NCI-H2107 (cell line): ENCODE measurements at places on chromosomes 5 and 9.
A peak's percentile ranks its signal among the peaks of the same experiment; 100 is the strongest.

- no peak for DNase-seq
Observed at GRCh38 chr5:132458651-132459030, 31.9 kb downstream of the IRF1 start.

GRCh38 chr5:61273279-61273975 lies 58.6 kb upstream of the ZSWIM6 start:
- no peak for DNase-seq

- no peak for DNase-seq
Observed at GRCh38 chr5:11640158-11640873, 263.9 kb downstream of the CTNND2 start.

GRCh38 chr9:35651956-35652828 lies 1.5 kb upstream of the SIT1 start:
- DNase-seq, result no peak

- no peak for DNase-seq
Observed at GRCh38 chr9:114210136-114210535, 54.8 kb downstream of the COL27A1 start.

- DNase-seq, result no peak
Observed at GRCh38 chr5:166594567-166594966, 1696.9 kb upstream of the WWC1 start.

GRCh38 chr5:82107267-82107666 lies 135.4 kb downstream of the ATG10 start:
- DNase-seq, result no peak

DNA sequence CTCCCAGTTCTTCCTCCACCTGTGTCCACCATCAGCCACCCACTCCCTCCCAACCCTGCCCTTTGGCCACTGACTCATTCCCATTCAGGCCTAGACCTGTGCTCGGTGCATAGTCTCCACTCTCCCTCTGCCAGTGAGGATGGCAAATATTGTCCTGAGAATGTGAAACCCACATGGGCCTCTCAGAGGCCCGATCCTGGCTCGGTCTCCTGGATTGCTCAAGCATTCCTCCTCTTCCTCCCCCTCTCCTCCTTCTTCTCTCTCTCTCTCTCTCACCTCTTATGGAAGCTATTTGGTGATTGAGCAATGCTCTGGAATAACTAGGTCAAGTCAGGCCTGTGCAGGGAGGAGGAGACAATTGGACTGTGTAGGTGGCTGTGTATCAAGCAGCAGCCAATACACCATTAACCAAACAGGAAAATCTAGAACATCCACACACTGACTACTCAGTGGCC lies 99.9 kb downstream of the KLF4 start:
- DNase-seq, result no peak

DNA sequence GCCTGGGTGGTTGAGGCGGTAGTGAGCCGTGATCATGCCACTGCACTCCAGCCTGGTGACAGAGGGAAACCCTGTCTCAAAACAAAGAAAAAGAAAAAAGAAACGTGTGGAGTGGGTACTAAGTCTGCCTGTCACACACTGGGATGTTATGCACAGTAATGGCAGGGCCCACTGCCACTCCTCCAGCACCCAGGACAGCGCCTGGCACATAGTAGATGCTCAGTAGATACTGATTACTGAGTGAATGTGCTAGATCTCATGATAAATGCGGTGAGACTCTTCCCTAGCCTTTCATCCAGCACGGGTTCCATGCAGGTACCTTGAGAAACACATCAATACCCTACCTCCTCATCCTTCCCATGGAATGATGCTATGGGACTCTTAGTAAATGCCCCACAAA lies 87.4 kb upstream of the HSPA9 start:
- DNase-seq, result no peak

DNA sequence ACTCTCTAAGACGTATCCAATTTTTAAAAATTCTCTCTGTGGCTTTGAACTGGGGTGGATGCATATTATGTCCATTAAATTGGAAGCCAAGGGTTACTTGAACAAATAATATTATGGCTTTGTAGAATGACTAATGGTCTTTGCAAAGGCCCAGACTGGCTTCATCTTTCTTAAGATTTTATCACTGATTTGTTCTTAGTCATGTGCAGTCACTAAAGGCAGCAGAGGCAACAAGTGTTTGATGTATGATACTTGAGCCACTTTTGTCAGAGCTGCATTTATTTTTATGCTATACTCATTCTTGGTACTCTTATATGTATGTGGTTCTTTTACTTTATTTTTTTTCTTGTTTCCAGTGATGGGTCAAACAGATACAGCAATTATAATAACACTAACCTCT lies 152.2 kb downstream of the NR2F1-AS1 start:
- no peak for DNase-seq

- no peak for DNase-seq
Observed at GRCh38 chr5:139747583-139748504, 47.8 kb upstream of the PSD2 start.

DNA sequence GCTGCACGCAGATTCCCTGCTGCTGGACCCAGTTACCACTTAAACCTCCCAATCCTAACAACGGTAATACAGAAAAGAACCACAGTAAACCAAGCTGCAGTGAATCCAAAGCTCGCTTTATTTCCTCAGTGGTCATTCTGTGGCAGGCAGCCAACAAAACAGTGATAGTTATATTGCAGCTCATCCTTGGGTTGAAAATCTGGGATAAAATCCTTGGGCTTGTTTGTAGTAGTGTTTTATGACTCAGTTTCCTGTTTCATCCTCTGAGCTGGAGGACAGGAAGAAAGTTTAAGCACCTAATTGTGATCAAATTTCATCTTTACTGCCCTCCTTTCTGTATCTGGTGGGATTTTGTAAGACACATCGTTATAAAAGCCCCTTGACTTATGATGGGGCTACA lies 31.4 kb downstream of the HMGCR start:
- no peak for DNase-seq

DNA sequence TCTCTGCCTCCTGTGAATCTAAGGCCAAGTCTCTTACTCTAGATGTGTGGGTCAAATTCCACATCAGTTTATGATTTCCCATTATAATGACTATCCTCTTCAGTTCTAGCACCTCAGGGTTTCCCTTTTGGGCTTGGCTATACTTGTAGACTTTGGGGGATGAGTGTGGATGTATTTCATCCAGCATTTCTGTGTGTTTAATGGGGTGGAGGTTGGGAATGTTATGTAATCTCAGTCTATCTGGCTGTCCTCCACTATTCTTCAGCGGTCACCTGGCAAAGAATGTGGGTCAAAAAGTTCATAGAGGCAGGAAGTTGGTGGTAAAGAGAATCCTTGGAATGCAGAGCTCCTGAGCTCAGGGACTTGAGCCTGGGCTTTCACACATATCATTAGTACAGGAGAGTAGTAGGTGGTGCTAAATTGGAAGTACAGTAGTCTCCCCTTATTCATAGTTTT lies 64.9 kb downstream of the CFAP95 start:
- DNase-seq, result no peak

DNA sequence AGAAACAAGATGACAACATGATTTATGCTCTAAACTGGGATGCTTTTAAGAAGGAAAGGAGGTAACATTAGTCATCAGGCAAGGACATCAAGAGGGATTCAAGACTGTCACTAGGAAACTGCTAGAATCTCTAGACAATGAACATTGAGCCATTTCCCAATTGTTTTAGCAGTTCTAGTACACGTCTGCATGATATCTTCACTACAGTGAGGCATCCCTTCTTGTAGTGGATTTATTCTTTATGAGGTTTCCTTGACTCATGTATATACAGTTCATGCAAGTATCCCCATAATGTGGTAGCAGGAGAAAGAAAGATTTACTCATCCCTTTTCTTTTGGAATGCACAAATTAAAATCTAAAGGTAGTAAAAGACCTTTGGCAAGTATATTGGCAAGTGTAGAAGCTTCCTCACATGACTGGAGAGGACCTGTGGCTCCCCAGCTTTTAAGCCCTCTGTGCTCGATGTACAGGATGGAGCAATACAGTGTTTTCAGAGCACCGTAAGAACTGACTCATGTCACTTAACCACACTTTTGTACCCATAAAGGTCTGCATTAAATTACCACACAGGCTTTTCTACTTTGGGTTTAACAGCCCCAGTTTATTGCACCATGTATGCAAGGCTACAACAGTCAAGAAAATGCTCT lies 335.9 kb downstream of the SEMA5A start:
- no peak for DNase-seq

- no peak for DNase-seq
Observed at GRCh38 chr5:136087961-136088871, 44.4 kb upstream of the SMAD5 start.

DNA sequence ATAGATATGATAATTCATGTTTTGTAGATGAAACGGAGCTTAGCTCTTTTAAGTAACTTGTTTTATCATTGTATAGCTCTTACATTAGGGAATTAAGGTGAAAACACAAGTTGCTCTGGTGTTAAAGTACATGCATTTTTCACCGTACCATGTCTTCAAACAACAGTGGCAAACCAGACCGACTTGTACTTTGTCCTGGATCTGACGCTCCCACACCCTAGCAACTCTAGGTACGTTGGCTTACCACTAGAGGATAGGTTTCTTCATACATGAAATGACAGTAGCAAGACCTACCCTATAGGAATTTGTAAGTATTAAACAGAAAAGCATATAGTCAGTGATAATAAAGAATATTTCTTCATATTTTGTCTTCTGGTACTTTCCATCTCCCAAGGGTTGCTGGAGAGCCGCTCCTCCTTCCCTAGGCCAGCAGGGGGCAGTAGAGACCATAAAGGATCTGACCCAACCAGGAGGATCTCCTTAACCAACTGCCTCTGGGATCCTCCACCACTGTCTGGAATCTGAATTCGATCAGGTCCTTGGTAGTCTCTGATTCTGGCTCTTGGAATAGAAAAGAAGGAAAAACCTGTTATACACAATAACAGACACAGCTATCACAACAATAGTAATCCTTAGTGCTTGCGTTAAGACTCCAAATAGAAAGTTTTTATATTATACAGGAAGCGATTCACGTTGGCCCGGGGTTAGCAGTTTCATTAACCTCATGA lies 136.7 kb downstream of the CAVIN4 start:
- peak; percentile 69 for DNase-seq

DNA sequence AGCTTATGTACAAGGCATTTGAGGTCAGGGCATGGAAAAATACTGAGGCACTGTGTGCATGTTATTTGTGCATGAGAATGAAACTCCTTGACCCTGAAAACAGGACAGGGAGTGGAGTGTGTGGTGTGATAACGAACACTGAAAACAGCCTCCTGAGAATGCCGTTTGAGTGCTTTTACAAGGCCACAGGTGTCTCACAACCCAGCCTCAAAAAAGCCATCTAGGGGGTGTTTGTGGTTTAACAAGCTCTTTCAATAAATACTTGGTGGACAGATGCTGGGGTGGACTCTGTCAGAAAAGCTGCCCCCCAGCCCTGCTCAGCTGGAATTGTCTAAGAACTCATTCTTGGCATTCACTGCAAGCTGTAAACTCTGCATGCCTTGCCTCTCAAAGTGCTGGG lies 94.0 kb upstream of the SLC25A48 start:
- DNase-seq, result no peak

DNA sequence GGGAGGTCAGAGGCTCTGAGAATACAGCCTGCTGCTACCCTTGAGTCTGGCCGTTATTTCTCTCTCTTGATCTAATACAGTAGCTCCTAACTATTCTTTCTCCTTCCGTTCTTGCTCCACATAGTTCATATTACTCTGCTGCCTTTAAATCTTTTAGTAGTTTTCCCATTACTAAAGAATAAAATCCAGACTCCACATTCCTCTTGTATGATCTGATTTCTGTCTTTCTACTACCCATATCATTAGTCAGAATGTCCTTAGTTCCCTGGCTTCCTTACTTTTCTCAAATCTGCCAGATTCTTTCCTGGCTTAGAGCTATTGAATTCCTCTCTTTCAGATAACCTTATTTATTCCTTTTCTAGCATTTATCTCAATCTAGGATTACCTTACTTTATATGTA lies 40.0 kb downstream of the MARCHF6 start:
- DNase-seq, result no peak

DNA sequence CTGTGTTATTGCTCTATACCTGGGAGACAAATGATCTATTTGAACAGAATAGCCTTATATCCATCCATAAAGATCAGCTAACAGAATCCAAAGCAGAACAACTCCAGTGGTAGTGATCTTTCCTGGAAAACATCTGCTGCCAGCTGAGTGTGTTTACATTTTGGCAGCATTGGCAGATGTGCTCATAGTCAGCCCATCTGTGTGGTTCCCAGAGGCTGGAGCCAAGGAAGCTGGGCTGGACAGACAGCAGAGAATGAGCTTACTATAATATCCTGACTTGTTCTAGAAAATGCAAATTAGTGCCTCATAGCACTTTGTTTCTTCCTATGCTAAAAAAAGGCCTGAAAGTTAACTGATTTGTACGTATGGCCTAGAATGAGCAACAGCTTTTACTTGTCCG lies 99.7 kb downstream of the ST8SIA4 start:
- DNase-seq, result no peak
